Sigmoid colon (tissue), 7 donors: ENCODE measurements at places on chromosomes 2 and 18. TPM values are rescaled to one million over a fixed set of nuclear protein-coding genes. Genes with fewer than 3 reads are reported as not detected.

FSIP2 gene
- 4.9 TPM for polyA plus RNA-seq

MYO5B gene
- 80.7 TPM for polyA plus RNA-seq

CD8A gene
- 0.69 TPM for polyA plus RNA-seq

TSPYL6 gene
- not detected for polyA plus RNA-seq

- no peaks in the 10 kb centered on the region for H3K27me3 ChIP-seq
- no peak overlapping the region for H3K4me3 ChIP-seq
- no peak for DNase-seq
- H3K36me3 ChIP-seq: peaks cover 38% of the 10 kb centered on the region
Measured at GRCh38 chr18:3255611-3256165, 6.2 kb upstream of the MYL12B start.

CYP27C1 gene
- polyA plus RNA-seq: 0.55 TPM

- DNase-seq: no peak
- H3K36me3 ChIP-seq: no peaks in the 10 kb centered on the region
- no peak overlapping the region for H3K4me3 ChIP-seq
- H3K27ac ChIP-seq: no peak overlapping the region
- H3K27me3 ChIP-seq: no peaks in the 10 kb centered on the region
Measured at GRCh38 chr18:26465431-26465830, 82.9 kb downstream of the KCTD1 start.

- H3K27me3 ChIP-seq: no peaks in the 10 kb centered on the region
- no peak overlapping the region for H3K4me3 ChIP-seq
- no peak for DNase-seq
- no peak overlapping the region for H3K27ac ChIP-seq
Measured at GRCh38 chr2:206611191-206611590, 31.1 kb upstream of the FAM237A start.

GRCh38 chr2:67954093-67954748 is 108.6 kb downstream of the C1D start:
- DNase-seq: no peak
- H3K27ac ChIP-seq: no peak overlapping the region
- H3K27me3 ChIP-seq: no peaks in the 10 kb centered on the region
- no peak overlapping the region for H3K4me3 ChIP-seq
- no peaks in the 10 kb centered on the region for H3K36me3 ChIP-seq
- no peaks in the 10 kb centered on the region for H3K4me1 ChIP-seq

DNA sequence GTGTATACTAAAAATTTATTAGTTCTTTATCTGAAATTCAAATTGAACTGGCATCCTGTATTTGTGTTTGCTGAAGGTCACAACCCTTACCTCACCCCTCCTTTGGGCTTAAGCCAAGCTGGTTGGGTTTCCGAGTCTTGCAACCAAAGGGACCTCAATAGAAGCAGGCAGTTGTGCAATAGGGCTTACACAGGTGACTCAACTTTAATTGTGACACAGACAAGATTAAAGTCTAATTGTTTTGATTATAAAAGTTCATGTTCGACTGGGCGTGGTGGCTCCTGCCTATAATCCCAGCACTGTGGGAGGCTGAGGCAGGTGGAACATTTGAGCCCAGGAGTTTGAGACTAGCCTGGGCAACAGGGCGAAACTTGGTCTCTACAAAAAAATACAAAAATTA is 71.5 kb downstream of the RAB31 start:
- H3K4me3 ChIP-seq: no peak overlapping the region
- no peaks in the 10 kb centered on the region for H3K36me3 ChIP-seq
- no peaks in the 10 kb centered on the region for H3K27me3 ChIP-seq

TWIST2 gene
- polyA plus RNA-seq: 22.8 TPM

- H3K36me3 ChIP-seq: no peaks in the 10 kb centered on the region
- no peak overlapping the region for H3K27ac ChIP-seq
- DNase-seq: no peak
- no peak overlapping the region for H3K4me3 ChIP-seq
- H3K4me1 ChIP-seq: no peaks in the 10 kb centered on the region
- H3K27me3 ChIP-seq: no peaks in the 10 kb centered on the region
Measured at GRCh38 chr2:68889500-68889899, 18.3 kb upstream of the BMP10 start.

MARCHF4 gene
- not detected for polyA plus RNA-seq

DNA sequence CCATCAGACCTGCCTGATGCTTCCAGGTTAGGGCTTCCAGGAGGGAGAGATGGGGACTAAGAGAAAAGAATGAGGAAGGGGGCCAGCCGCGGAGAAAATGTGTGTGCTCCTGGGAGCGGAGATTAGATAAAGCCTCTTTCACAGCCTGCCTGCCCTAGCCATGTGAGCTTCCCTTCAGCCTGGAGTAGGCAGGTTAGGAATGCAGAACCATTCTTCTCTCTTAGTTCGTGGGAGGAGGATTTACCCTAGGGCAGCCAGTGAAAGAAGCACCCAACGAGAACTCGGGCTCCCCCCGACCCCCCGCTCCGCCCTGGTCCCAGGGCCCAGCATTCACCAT is 36.1 kb downstream of the POMC start:
- no peak for DNase-seq
- peaks cover 21% of the 10 kb centered on the region for H3K27me3 ChIP-seq
- H3K4me3 ChIP-seq: no peak overlapping the region

SAG gene
- not detected for polyA plus RNA-seq

DNA sequence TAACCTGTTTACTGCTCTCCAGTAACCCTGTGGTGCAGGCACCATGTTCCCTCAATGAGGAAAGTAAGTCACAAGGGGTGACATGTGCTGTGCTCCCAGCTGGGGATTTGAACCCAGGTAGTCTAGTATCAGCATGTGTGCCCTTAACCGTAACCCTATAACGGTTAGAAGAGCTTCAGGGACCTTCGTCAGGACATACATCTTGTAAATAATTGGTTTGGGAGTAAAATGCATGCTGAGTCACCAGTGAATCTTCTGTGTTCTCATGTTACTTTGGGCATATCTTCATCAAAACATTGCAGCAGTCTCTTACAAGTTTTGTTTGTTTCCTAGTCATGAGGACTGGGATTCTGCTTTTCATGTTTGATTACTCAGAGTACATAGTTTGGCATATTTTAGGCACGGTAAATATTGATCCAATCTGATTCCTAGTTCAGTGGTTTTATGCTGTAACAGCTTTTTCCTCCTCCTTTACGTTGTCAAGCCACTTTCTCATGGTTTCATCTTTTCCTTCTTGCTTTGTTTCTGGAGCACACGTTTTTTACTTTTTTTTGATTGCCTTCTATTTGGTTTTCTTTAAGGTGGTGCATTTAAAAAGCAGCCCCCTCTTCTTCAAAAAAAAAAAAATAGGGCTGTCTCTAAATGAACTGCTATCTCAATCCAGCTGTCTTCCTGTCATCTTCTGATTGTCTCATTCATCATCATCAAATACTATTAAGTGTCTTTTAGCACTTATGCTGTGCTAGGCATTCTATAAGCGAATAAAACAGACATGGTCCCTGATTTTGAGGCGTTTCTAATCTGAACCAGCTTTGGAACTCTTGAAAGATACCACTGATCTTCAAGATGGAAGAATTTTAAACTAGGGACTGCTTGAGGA is 50.4 kb downstream of the CLIP4 start:
- no peaks in the 10 kb centered on the region for H3K4me1 ChIP-seq
- H3K27ac ChIP-seq: no peak overlapping the region
- no peak overlapping the region for H3K4me3 ChIP-seq
- no peaks in the 10 kb centered on the region for H3K27me3 ChIP-seq

NDC80 gene
- polyA plus RNA-seq: 12.6 TPM

CTAGE1 gene
- polyA plus RNA-seq: not detected

DNA sequence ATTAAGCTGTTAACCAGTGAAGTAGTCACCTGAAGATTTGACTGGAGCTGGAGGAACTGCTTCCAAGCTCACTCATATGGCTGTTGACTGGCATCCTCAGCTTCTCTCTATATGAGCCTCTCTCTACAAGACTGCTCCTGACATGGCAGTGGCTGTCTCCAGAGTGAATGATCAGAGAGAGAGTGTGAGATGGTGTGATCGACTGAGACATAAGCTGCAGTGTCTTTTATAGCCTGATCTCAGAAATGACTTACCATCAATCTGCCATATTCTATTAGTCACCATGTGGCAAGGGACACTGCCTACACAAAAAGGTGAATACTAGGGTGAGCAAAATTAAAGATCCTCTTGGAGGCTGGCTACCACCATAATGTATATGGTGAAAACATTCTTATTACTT is 7.8 kb upstream of the RBMS1 start:
- no peaks in the 10 kb centered on the region for H3K27me3 ChIP-seq
- H3K27ac ChIP-seq: no peak overlapping the region
- H3K4me1 ChIP-seq: no peaks in the 10 kb centered on the region
- H3K36me3 ChIP-seq: no peaks in the 10 kb centered on the region
- DNase-seq: no peak

GRCh38 chr2:133841900-133842299 is 273.6 kb upstream of the NCKAP5 start:
- no peak overlapping the region for H3K27ac ChIP-seq
- no peaks in the 10 kb centered on the region for H3K4me1 ChIP-seq
- no peak overlapping the region for H3K4me3 ChIP-seq
- no peak for DNase-seq
- no peaks in the 10 kb centered on the region for H3K36me3 ChIP-seq
- H3K27me3 ChIP-seq: no peaks in the 10 kb centered on the region
